Activated CD4-positive, alpha-beta memory T cell treated with anti-CD3 and anti-CD28 coated beads for 36 hours (primary cell): ENCODE measurements at places on chromosomes 5 and 9. TPM values are rescaled to one million over a fixed set of nuclear protein-coding genes. Genes with fewer than 3 reads are reported as not detected.
A peak's percentile ranks its signal among the peaks of the same experiment; 100 is the strongest.

DNA sequence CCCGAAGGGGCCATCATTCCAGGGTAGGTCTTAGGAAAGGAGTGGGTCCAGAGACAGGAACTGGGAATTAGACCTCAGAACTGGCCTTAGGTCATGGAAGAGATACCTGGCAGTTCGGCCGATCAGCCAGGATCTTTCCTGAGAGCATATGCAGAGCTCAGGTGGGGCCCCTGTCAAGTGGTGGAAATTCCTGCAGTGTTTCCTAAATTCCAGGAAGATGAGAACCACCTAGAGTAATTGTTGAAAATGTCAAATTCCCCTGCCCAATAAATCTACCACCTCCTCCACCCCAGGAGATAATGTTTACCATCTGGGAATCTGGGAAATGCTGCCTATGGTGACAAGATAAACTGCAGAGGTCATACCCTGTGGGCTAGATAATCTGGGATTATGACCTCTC lies 14.6 kb downstream of the TMEM171 start:
- no peaks in the 10 kb centered on the region for H3K36me3 ChIP-seq
- no peak overlapping the region for H3K27ac ChIP-seq
- no peak overlapping the region for H3K4me3 ChIP-seq
- peaks cover 52% of the 10 kb centered on the region for H3K27me3 ChIP-seq
- no peaks in the 10 kb centered on the region for H3K4me1 ChIP-seq

Gene FCN2
- not detected for total RNA-seq

DNA sequence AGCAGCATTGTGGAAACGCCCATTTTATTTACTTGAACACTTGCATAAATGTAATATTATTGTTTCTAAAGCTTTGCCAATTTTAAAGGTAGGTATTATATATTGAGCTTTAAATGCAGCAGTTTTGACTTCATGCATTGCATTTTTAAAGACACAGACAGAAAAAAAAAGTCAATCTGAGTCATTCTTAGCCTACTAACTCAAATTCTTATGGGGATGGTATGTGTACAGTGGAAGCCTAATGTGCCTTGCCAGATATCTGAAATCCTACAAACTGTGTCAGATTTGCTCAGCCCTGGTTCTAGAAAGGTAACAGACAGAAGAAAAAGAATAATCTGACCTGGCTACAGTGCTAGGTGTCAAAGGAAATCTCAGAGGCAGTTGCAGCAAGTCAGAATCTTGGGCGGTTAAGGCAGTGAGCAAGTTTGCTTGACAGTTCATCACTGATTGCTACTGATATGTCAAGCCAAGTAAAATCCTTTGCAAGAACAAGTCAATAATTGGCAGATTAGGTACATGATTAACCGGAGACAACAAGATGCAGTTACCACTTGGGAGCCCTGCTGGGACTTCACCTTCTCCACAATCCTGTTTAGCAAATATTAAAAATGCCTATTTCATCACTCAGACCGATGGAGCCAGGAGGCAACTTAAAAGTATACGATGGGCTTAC lies 224.8 kb upstream of the WWC1 start:
- DNase-seq, result no peak
- no peak overlapping the region for H3K27ac ChIP-seq
- H3K36me3 ChIP-seq, result no peaks in the 10 kb centered on the region
- peaks cover 10% of the 10 kb centered on the region for H3K27me3 ChIP-seq

GRCh38 chr9:16139774-16140173 lies 586.9 kb downstream of the CCDC171 start:
- H3K4me1 ChIP-seq, result no peaks in the 10 kb centered on the region
- H3K27ac ChIP-seq, result no peak overlapping the region
- no peak overlapping the region for H3K4me3 ChIP-seq
- H3K27me3 ChIP-seq, result no peaks in the 10 kb centered on the region
- H3K36me3 ChIP-seq, result no peaks in the 10 kb centered on the region

Gene CDKN2B
- total RNA-seq, result 0.10 TPM

DNA sequence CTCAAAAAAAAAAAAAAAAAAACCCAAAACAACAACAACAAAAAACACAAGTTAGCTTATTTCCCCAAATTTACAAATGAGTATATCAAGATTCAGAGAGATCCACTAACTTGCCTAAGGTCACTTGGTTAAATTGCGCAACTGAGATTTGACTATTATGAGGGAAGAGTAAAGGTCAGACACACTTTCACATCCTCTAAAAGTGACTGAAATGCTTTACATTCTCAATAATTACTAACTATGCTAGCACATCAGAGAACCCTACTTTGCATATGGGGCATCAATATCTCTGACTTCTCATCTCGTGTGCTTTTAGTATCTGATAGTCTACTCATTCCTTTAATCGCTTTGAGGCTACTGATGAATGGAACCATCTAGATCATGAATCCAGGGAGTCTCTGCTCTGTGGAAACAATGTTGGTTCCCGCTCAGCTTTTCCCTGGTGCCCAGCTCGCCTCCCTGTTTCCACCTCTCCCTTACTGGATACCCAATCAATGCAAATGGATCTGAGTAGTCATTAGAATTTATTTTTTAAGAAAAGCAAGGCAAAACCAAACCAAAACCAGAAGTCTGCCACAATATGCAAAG lies 182.1 kb upstream of the TRIM32 start:
- no peak for DNase-seq
- no peaks in the 10 kb centered on the region for H3K4me1 ChIP-seq
- no peak overlapping the region for H3K4me3 ChIP-seq
- H3K27me3 ChIP-seq, result no peaks in the 10 kb centered on the region
- H3K36me3 ChIP-seq, result peaks cover 3% of the 10 kb centered on the region

Gene PBX3
- 11.9 TPM for total RNA-seq

- DNase-seq, result no peak
- no peak overlapping the region for H3K27ac ChIP-seq
- no peak overlapping the region for H3K4me3 ChIP-seq
- H3K4me1 ChIP-seq, result peaks cover under 1% of the 10 kb centered on the region
Measured at GRCh38 chr9:38681747-38682227, 38.1 kb downstream of the FAM240B start.

- H3K4me3 ChIP-seq, result no peak overlapping the region
- no peak overlapping the region for H3K27ac ChIP-seq
- no peak for DNase-seq
- peaks cover 29% of the 10 kb centered on the region for H3K27me3 ChIP-seq
Measured at GRCh38 chr5:7394889-7395431, 978 bp upstream of the ADCY2 start.

Gene EIF4E1B
- total RNA-seq, result not detected

Gene RORB
- total RNA-seq, result 0.07 TPM

Gene IL3
- 23.1 TPM for total RNA-seq

GRCh38 chr9:137302118-137302448 lies at the start of gene NRARP:
TSS of gene NRARP (minus strand) at chr9:137302271. CDS start at chr9:137301928, 343 bp downstream.
- peaks cover 12% of the 10 kb centered on the region for H3K4me1 ChIP-seq
- peaks cover 20% of the 10 kb centered on the region for H3K27me3 ChIP-seq
- H3K36me3 ChIP-seq, result no peaks in the 10 kb centered on the region
- peak within 1 kb of the TSS; percentile 68 for H3K4me3 ChIP-seq

Gene AP3S1
- 87.6 TPM for total RNA-seq

Gene CDH18
- not detected for total RNA-seq

DNA sequence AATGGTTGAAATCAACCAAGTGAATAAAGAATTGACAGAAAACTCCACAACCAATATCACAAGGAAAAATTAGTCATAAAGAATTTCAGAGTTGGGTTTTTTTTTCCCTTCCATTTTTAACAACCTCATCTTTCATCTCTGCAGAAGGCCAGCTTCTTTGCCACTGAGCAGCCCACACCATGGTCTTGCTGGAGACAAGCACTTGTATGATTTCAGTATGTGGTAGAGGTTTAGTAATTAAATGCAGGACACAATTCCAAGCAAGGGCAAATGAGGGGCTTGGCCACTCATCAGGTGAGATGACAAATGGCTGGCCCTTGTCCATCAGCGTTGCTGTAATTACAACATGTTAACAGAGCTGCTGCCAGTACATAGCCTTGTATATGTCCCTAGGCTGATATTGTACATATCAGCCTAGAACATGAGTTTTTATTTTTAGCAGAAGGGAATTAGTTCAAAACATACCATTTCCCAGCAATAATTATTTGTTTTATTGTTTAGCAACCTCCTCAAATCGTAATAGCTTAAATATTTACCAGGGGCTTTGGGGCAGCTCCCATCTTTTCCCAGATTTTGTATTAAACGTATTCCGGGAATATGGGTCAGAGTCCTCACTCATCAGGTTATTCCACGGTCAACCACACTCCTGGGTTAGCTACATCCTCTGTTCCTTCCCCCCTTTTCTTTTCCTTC lies 5.0 kb upstream of the C9 start:
- DNase-seq, result no peak
- no peak overlapping the region for H3K27ac ChIP-seq
- no peak overlapping the region for H3K4me3 ChIP-seq
- H3K27me3 ChIP-seq, result no peaks in the 10 kb centered on the region
- peaks cover 3% of the 10 kb centered on the region for H3K4me1 ChIP-seq

- peak overlapping the region; percentile 66 for H3K27ac ChIP-seq
- H3K36me3 ChIP-seq, result peaks cover 4% of the 10 kb centered on the region
- H3K4me3 ChIP-seq, result peak overlapping the region; percentile 60
- H3K4me1 ChIP-seq, result peaks cover 20% of the 10 kb centered on the region
Measured at GRCh38 chr9:21031808-21032183, 356 bp upstream of the HACD4 start.

Gene GZMA
- total RNA-seq, result 16.9 TPM

Gene KIF3A
- total RNA-seq, result 16.1 TPM

DNA sequence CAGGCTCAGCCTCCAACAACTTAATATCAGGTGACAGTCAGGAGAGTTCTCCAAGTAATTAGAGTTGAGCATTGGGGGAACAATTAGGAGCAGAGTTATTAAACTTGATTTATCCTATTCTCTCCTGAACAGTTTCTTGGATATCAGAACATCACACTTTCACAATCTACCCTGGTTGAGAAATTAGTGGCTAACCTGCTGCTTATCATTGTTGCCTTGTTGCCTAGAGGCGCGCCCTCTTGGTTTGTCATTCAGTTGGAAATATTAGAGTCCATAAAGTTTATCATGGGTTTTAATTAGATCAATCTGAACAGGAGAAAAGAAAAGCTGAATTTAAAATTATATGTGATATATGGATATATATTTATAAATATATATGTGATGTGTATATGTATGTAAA lies 291.1 kb downstream of the CCDC171 start:
- no peaks in the 10 kb centered on the region for H3K36me3 ChIP-seq
- DNase-seq, result no peak
- H3K27me3 ChIP-seq, result no peaks in the 10 kb centered on the region
- H3K27ac ChIP-seq, result no peak overlapping the region
- H3K4me3 ChIP-seq, result no peak overlapping the region
- no peaks in the 10 kb centered on the region for H3K4me1 ChIP-seq

DNA sequence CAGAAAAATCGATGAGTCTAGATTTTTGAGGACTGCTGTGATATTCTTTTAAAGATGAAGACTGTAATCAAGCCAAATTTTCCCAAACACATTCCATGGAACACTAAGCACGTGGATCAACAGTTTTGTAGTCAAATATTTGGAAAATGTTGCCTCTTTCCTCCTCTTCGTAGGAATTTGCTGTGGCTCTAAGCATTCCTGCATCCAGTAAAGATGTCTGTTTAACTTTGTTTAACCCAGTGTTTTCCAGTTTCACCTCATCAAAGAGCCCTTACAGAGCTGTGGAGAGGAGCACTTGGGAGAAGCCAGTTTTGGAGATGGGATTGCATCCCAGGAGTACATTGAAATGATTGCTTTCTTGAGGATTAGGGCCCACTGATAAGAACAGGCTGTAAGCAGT lies 58.9 kb downstream of the INSYN2B start:
- H3K4me1 ChIP-seq, result peaks cover 10% of the 10 kb centered on the region
- no peaks in the 10 kb centered on the region for H3K27me3 ChIP-seq
- H3K27ac ChIP-seq, result no peak overlapping the region

- H3K27ac ChIP-seq, result no peak overlapping the region
- H3K4me3 ChIP-seq, result no peak overlapping the region
- DNase-seq, result no peak
- no peaks in the 10 kb centered on the region for H3K36me3 ChIP-seq
- H3K27me3 ChIP-seq, result peaks cover 5% of the 10 kb centered on the region
- H3K4me1 ChIP-seq, result peaks cover 27% of the 10 kb centered on the region
Measured at GRCh38 chr5:113379936-113380806, 54.6 kb downstream of the TSSK1B start.

DNA sequence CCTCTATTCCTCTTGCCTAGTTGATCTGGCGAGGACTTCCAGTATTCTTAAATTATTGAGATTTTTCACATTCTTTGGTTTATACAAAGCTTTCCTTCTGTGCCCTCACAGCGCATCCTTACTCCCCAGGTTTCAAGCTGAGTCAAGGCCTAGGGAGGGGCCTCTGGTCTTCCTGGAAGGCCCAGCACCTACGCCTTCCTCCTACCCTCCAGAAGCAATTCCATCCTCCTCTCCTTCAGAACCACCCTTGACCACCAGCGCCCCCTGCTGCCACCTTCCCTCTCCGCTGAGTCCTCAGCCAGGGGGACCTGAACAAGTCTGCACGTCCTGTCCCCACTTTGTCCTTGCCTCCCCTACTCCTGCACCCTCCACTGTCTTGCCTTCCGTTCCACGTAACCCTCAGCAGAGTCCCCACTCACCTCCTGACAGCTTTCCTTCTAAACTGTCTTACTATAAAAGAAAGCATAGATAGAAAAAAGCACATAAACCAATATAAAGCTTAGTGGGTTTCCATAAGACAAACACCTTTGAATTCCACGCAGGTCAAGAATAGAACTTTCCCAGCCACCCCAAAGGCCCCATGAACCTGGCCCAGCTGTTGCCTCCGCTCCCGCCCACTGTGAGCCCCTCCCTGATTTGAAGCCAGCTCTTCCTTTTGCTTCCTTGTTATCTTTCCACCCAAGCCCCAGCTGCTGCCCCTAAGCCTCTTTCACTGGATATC lies 63.0 kb upstream of the CTSL start:
- no peak overlapping the region for H3K27ac ChIP-seq
- peaks cover 3% of the 10 kb centered on the region for H3K36me3 ChIP-seq
- peaks cover 2% of the 10 kb centered on the region for H3K4me1 ChIP-seq
- peak; percentile 79 for DNase-seq
- H3K27me3 ChIP-seq, result peaks cover 10% of the 10 kb centered on the region

GRCh38 chr5:127337876-127338275 lies 47.3 kb downstream of the MEGF10 start:
- no peak overlapping the region for H3K27ac ChIP-seq
- H3K4me1 ChIP-seq, result no peaks in the 10 kb centered on the region
- peaks cover 11% of the 10 kb centered on the region for H3K27me3 ChIP-seq
- no peaks in the 10 kb centered on the region for H3K36me3 ChIP-seq
- DNase-seq, result no peak

GRCh38 chr9:38435521-38435920 lies 11.3 kb upstream of the IGFBPL1 start:
- no peaks in the 10 kb centered on the region for H3K4me1 ChIP-seq
- DNase-seq, result no peak
- no peak overlapping the region for H3K4me3 ChIP-seq
- H3K27ac ChIP-seq, result no peak overlapping the region
- H3K27me3 ChIP-seq, result no peaks in the 10 kb centered on the region

DNA sequence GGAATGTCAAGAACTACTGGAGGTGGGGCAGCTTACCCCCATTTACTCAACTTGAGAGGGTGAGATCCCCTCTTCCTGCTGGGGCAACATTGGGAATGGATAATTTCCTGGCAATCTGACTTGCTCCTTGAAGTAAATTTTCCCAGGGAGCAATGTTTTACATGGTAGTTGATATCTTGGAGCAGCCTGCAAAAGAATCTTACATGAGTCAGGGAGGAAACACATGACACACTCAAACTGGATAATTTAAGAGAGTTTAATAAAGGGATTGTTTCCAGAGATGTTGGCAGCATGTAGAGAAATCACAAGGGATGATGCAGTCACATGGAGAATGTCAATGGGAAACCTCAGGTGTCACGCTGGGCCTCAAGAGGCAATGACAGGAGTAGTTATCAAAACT lies 212.5 kb downstream of the GAS1 start:
- H3K36me3 ChIP-seq, result no peaks in the 10 kb centered on the region
- H3K4me3 ChIP-seq, result no peak overlapping the region
- no peak overlapping the region for H3K27ac ChIP-seq
- no peaks in the 10 kb centered on the region for H3K27me3 ChIP-seq
- DNase-seq, result no peak
